T-helper 2 cell treated with Interferon-gamma antibody and Interleukin-4, amounts not matched to agents 5 μg/mL and 100 μg/mL, for 36 hours (primary cell): ENCODE measurements at places on chromosomes 13 and 19.
A peak's percentile ranks its signal among the peaks of the same experiment; 100 is the strongest.

DNA sequence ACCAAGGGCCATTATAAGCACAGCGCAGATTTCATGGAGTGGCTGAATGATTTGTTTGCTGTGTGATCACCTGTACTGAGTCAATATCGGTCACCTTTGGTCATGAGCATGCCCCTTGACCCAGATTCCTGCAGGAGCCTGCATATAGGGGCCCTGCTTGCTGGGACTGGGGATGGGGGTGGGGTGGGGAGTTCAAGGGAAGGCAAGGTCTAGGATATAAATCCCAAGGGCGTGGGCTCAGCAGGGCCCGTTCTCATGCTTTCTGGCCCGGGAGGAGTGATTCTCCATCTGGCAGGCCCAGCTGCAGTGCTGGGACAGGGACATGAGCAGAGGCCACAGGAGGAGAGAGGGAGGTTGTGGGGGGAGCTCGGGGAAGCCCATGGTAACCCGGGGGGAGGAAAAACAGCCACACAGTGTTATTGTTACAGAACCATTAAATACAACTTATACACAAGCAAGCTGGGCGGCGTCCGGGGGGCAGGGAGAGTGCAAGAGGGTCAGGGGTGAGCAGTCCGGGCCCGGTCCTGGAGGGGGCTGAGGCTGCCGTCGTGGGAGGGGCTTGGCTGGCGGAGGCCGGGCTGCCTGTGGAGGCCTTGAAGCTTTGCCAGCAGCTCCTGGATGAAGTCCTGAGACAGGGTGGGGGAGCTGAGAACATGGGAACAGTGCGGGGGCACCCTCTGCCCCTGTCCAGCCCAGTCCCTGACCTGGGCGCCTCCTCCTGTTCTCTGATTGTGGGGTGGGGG, 5.2 kb downstream of the PPP1R14A start:
- DNase-seq: no peak

- DNase-seq: no peak
These were observed 251.4 kb upstream of the MAB21L1 start for GRCh38 chr13:35727881-35728280.

DNA sequence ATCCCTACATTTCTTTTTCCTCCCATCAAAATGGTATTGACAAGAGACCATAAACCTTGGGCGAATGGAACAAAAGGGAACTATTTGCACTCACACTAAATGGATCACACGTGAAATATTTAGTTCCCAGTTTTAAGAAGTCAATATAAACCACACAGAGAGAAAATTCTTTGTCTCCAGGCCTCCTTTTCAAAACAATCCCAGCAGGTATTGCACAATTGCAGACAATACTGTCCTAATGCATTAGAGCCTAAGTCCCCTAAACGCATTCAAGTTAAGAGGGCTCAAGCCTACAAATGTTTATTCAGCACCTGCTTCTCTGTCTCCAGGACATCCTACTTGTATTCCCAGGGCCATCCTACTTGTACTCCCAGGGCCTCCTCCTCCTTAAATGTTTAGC, 1.3 kb upstream of the B3GLCT start:
- no peak for DNase-seq

GRCh38 chr13:108961542-108962125, 332.2 kb downstream of the MYO16 start:
- no peak for DNase-seq

DNA sequence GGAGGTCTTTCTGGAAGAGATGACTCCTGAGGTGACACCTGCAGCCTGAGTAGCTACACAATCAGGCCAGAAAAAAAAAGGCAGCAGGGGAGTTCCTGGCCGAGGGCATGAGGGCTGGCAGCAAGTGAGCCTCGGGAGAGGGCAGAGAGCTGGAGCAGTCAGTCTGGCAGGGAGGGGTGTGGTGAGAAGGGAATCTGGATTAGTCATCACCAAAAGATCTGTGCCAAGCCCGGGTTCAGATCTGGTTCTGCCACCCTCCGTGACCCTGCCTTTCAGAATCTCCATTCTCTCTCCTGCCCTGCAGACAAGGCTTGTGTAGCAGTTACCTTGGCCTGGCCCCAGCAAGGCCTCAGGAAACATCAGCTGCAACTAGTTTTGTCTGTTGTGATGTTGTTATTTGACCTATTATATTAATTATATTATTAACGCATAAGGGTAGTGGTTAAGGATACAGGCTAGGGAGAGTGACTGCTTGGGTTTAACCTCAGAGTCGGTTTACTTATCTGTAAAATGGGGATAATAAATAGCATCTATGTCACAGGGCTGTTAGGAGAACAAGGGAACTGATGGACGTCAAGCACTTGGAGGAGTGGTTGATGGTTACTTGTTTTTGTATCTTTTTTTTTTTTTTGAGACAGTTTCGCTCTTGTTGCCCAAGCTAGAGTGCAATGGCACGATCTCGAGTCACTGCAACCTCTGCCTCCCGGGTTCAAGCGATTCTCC, 2.7 kb upstream of the CAPNS1 start:
- no peak for DNase-seq

- no peak for DNase-seq
These were observed 1133.5 kb downstream of the OLFM4 start for GRCh38 chr13:54162069-54162468.

- no peak for DNase-seq
These were observed 415.3 kb downstream of the IRS2 start for GRCh38 chr13:109371066-109371465.

GRCh38 chr19:292281-292884, 1.2 kb upstream of the PLPP2 start:
- no peak for DNase-seq

- no peak for DNase-seq
These were observed 275.9 kb downstream of the ZNF536 start for GRCh38 chr19:30647891-30648720.

GRCh38 chr13:45799451-45799850, 52.1 kb downstream of the SIAH3 start:
- no peak for DNase-seq

- DNase-seq: no peak
These were observed 429.5 kb downstream of the COG6 start for GRCh38 chr13:40084934-40085333.

DNA sequence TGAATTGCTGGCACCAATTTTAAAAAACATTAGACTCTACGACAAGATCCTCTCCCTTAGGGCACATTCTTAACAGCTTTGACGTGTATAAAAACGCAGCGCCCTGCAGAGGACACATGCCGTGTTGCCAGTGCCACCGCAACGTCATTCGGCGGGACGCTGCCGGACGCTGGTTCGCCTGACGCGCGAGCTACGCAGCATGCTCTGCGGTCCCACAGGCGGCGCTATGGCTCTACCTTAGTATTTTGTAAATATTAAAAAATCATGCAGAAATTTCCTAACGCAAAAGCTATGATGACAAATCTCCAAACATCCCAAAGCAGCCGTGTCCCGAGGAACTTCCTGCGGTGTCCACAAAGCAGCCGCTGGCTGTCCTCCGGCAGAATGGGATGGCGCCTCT, 4.2 kb upstream of the ADPRHL1 start:
- no peak for DNase-seq

DNA sequence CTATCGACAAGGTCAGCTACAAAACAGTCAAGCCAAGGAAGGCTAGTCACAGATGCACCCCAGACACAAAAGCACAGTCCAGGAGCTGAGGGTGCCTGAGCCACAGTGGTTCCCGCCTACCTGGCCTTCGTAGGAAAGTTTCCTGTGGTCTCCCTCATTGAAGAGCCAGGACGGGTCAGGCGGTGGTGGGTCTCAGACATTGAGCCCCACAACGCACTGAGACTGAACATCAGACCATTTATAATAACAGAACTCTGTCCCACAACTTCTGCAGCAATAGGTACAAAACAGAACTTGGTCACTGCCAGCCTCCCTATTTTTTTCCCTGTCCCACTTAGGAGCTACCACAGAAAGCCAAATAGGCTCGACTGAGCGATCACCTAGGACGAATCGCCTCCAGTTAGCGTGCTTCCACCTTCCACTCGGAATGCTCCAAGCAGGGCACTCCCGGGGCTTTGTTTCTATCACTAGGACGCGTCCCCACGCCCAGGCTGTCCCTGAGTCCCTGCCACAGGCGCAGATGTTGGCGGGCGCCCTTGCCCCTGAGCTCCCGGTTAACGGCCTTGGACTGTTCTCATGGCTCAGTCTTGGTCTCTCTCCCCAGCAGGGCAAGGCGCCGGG, 640 bp upstream of the ZNF544 start:
- no peak for DNase-seq

DNA sequence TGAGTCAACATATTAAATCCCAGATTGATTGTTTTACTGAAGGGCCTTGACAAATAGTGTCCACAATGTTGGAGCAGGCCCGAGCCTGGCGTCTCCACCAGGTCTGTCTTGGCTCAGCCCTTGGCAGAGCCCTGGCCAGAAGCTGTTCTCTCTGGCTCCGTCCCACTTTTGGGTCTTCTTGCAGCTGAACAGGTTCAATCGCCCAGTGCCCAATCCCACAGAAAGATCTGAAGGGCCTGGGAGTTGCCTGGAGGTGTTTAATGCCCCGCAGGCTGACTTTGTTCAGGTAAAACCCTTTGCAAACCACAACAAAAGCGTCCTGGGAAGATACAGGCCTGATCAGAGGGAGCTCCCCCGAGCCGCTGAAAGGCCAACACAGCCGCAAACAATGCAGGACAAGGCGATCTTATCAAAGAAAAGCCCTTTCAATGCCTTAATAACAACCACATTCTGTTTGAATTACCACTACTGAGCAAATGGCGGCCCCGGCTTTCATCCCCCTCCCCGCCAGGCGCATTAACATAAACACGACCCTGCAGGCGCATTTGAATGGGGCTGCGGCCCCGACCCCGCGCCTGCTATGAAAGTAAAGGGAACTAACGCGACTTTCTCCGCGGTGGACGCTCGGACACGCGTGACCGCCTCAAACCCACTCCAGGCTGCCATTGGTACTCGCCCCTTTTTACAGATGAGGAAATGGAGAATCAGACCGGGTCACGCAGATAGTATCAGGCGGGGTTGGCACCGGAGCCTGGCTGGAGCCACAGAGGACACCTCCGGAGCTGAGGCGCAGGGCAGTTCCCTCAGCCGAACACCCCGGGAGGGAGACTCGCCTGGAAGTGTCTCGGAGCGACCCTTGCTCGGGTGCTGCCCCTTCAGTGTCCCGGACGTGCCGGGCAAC, 3.1 kb downstream of the CDX2 start:
- DNase-seq: no peak

GRCh38 chr19:53808710-53809125, 15.4 kb downstream of the NLRP12 start:
- DNase-seq: no peak

GRCh38 chr19:38781058-38781457, 7.7 kb upstream of the LGALS7 start:
- no peak for DNase-seq

- no peak for DNase-seq
These were observed 524.7 kb downstream of the MYO16 start for GRCh38 chr13:109154146-109154545.

- no peak for DNase-seq
These were observed 680.9 kb upstream of the SGCG start for GRCh38 chr13:22499919-22500318.

DNA sequence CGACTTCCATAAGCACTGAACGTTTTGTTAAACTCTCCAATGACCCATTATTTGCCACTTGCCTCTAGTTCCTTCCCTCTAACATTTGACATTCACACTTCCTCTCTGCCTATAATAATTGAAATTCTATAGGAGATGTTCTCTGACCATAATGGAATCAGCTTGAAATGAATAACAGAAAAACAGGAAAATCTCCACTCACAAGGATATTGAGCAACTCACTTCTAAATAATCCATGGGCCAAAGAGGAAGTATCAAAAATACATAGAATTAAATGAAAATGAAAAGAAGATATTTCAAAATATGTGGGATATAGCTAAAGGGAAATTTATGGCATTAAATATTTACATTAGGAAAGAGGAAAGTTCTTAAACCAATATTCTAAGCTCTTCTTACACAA, 3.4 kb upstream of the FCGBP start:
- DNase-seq: no peak

DNA sequence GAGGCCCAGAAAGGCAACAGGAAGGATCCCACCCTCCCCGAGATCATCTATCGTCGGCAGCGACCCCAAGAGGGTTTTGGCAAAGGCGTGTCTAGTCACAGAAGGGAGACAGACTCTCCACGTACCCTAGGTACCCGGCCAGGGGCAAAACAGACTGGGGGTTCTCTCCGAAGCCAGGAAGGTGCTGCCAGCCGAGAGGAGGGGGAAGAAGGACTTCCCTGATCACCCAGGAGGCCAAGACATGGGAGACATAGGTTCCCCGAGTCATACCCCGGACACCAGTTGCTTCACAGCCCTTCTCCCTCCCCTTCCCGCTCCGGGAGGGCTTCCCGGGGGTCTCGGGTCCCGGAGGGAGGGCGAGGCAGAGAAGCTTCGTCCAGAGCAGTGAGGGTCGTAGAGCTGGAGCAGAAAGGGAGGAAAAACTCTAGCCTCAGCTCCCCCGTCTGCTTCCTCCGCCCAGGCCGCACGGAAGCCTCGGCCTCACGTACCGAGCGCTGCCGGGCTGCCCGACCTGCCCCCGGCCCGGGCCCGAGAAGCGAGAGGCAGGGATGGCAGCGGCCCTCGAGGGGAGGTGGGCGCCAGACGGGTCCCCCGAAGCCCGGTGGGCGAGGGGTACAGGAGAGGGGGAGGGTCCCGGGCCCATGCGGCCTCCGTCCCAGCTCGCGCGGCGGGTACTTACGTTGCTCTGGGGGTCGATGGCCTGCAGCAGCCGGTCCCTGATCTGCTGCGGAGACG, 644 bp downstream of the MED26 start:
- peak; percentile 6 for DNase-seq

- no peak for DNase-seq
These were observed 16.2 kb downstream of the MAST3 start for GRCh38 chr19:18113827-18114226.

DNA sequence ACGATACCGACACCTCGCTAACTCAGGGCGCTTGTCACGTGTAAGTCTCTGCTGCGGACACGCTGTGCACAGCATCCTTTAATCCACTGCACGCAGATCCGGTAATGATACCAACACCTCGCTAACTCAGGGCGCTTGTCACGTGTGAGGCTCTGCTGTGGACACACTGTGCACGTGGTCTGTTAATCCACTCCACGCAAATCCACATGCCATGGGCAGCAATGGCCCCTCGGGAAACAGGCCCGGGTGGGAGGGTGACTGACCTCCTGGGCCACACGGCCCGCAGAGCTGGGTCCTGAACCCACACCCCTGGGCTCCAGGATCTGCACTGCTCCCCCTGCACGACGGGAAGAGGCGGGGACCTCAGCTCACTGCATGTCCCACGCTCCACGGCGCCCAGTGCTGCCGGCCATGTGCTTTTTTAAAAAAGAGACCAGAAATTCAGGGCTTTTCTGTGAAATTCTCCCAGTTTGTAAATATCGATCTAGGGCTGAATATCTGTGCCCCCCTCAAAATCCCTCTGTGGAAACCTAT, 16.1 kb downstream of the SHC2 start:
- DNase-seq: no peak

GRCh38 chr13:30181888-30182651, 125.3 kb downstream of the KATNAL1 start:
- no peak for DNase-seq

DNA sequence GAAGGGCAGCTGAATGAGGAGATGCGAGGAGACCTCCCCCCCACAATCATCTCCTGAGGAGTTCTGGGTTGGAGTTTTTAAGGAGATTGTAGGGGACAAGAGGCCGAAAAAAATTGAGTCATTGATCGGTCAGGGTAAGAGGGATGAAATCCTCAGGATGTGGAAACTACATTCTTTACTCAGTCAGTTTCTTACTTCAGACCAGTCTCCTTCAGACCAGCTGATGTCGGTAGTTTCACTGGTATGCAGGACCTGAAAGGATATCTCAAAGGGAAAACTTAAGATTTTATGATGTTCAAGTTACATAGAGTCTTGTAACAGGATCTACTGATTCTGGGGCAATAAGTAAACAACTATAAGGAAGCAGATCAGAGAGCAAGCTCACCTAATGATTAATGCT, 51.7 kb upstream of the RFXAP start:
- no peak for DNase-seq

GRCh38 chr13:83825676-83826075, 56.6 kb downstream of the SLITRK1 start:
- no peak for DNase-seq
